Stimulated activated naive CD8-positive, alpha-beta T cell treated with anti-CD3 and anti-CD28 coated beads, Interleukin-15, Interleukin-2, amounts not matched to agents 100 U/mL and 50 U/mL, for 24 hours (primary cell): ENCODE measurements at places on chromosomes 2 and 18.

DNA sequence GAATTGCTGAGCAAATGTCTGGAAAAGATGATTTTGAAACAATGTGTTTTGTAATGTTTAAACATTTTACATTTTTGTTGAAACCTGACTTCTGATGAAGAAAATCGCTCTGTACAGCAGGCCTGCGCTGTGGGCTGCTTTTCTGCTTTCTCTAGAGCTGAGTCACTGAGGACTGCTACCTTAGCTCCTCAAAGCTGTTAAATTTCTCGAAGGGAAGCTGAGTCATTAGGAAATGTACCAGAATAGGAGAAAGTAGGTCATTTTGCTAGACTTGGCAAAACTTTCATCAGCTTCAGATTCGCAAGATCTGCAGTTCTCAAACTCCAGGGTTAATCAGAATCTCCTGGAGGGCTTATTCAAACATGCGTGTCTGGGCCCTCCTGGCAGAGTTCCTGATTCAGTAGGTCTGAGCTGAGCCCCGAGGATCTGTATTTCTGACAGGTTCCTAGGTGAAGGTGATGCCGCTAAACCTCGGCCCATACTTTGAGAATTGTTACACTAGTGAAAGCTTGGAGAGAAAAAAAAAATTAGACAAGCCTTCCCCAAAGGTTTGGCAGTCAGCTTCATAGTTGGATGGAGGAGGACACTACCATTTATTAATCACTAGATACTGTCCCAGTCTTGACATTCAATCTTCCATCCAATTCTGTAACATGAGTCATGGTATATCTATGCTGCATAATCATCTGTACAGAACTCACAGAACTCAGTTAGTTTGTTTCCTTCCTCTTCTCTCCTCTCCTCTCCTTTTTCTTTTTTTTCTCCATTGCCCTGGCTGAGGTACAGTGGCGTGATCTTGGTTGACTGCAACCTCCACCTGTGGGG, 297.6 kb downstream of the PARD3B start:
- no peak for DNase-seq

GRCh38 chr2:183490489-183490888, 366.2 kb downstream of the NUP35 start:
- no peak for DNase-seq

- no peak for DNase-seq
Measured at GRCh38 chr18:10367836-10368235, 86.6 kb upstream of the APCDD1 start.

DNA sequence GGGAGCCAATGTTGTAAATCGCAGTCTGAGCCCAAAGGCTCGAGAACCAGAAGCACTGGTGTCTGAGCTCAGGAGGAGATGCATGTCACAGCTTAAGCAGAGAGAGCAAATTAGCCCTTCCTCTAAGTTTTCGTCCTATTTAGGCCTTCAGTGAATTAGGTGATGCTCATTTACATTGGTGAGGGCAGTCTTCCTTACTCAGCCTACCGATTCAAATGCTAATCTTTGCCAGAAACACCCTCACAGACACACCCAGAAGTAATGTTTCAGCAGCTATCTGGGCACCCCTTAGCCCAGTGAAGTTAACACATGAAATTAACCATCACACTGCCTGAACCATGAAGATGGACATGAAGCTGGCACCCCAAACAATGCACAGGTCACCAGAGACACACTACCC, 385.1 kb downstream of the STK39 start:
- DNase-seq, result no peak

- no peak for DNase-seq
Measured at GRCh38 chr2:64250063-64250462, 105.8 kb upstream of the PELI1 start.

- DNase-seq, result no peak
Measured at GRCh38 chr2:95315801-95316411, 18.8 kb downstream of the KCNIP3 start.

GRCh38 chr2:150165442-150165841, 322.0 kb downstream of the RND3 start:
- DNase-seq, result no peak

- no peak for DNase-seq
Measured at GRCh38 chr2:215487002-215487372, 51.1 kb upstream of the FN1 start.

DNA sequence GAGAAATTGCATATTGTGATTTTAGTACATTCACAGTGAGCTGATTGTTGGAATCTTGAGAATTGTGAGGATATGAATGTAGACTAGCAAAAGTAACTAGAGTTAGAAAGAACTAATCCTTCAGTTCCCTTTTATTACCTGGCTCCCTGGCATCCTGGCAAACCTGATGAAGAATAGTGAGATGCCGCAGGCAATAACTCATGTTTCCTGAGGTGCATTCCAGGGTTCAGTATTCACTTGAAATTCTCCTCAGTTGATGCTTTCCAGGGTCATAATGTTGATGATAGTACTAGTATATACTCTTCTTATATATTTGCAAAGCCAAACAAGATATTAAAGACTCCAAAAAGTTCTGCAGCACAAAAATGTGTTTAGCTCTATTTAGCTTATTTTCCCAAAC, 432.1 kb upstream of the CELF4 start:
- no peak for DNase-seq

GRCh38 chr18:61896757-61897156, 4.0 kb upstream of the RNF152 start:
- DNase-seq, result no peak

DNA sequence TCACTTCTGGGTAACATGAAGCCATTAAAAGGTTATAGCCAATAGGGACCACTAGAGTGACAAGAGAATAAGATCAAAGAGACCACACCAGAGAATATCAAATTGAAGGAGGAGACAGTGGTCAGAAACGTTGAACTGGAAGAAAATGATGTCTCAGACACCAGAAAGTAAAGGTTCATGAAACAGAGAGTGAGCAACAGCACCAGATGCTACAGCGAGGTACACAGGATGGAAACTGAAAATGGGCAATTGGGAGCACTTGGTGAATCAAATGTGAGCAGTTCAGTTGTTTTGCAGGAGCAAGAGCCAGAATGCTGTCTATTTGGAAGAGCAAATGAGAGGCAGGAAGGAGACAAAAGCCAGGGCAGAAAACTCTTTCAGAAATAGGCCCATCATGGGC, 162.6 kb downstream of the SS18 start:
- no peak for DNase-seq

DNA sequence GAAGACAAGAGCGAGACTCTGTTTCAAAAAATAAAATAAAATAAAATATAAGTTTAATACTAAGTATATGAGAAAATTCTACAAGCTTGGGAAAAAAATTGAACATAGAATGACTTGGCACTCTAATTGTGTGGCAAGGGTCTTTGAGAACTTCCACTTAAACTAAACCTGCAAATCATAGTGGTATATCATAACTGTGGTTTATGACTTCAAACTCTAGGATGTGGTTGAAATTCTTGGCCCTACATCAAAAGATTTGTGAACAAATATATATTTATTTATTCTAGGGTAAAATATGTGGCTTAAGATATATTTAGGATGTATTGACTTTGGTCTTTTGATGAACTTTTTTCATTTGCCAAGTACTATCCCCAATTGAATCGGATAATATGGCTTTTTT, 3.1 kb upstream of the FAM171B start:
- no peak for DNase-seq

GRCh38 chr2:38093527-38094165, 17.7 kb upstream of the CYP1B1 start:
- DNase-seq, result no peak

- DNase-seq, result peak; percentile 66
Measured at GRCh38 chr2:174634130-174635014, 36.8 kb upstream of the WIPF1 start.

GRCh38 chr2:197870137-197870536, 65.7 kb downstream of the PLCL1 start:
- no peak for DNase-seq

GRCh38 chr2:46748735-46749531, 166.7 kb downstream of the MCFD2 start:
- no peak for DNase-seq

- DNase-seq, result no peak
Measured at GRCh38 chr18:3985020-3985419, 470.1 kb downstream of the DLGAP1 start.

DNA sequence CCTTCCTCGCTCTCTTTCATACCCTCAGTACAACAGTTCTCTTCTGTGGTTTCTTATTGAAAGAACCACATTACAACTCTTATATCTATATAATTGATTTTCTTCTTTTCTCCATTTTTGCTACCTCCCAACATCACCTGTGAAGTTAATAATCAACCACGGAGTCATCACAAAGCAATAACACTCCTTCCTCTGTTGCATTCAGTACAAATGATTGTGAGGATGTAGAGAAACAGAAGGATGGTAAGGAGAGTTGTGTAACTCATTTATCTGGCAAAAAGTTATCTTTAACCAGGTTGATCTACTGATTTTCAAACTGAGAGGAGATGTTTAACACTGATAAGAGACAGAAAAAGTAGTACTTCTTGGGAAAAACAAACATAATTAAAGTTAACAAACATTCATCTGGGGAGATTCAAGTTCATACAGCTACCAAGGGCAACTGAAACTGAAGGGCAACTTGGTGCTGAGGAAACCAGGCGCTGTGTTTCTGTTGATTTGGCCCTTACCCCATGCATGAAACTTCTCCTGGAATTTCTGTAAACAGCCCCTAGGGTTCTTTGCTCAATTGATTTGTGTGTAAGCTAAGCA, 14.2 kb downstream of the IDH1 start:
- DNase-seq, result no peak

DNA sequence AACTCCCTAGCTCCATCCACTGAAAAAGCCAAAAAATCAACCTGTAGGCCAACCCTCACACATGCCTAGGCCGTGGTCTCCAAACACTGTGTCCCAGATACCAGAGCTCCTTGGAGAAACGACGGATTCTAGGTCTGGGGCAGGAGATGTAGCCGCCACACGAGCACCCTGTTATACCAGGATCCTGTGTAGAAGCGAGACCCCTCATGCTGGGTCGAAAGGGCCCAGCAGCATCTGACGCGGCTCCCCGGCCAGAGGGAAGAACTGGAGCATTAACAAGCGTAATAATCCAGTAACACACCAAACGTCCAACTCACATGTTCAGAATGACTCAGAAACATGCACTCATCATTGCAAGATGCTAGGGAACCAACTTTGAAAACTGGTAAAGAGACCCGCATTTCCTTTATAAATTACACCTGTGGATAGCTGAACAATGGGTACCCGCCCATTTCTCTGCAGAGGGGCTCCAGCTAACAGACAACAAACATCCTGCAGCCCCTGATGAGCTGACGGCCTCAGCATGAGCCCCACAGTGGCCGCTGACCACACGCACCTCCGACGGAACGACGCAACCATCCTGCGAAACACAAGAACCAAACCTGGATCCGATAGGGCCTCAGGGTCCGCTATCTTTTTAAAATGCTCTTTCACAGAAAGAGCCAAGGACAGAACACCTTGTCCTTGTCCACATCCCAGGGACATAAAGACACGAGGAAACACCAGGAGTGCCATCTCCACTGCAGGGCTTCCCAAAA, 14.2 kb downstream of the SLC66A2 start:
- DNase-seq, result no peak

- DNase-seq, result no peak
Measured at GRCh38 chr2:62486439-62486765, 19.6 kb downstream of the TMEM17 start.
